ENCODE measurements at places on chromosomes 5 and 9. TPM values are rescaled to one million over a fixed set of nuclear protein-coding genes. Genes with fewer than 3 reads are reported as not detected.

- no peak for DNase-seq
Observed at GRCh38 chr5:106408141-106408540, 1262.6 kb downstream of the EFNA5 start.

The PHF24 gene
- polyA plus RNA-seq, result 0.35 TPM

The PGM5 gene
- polyA plus RNA-seq, result 51.9 TPM

The PCDHB11 gene
- polyA plus RNA-seq, result 3.2 TPM

DNA sequence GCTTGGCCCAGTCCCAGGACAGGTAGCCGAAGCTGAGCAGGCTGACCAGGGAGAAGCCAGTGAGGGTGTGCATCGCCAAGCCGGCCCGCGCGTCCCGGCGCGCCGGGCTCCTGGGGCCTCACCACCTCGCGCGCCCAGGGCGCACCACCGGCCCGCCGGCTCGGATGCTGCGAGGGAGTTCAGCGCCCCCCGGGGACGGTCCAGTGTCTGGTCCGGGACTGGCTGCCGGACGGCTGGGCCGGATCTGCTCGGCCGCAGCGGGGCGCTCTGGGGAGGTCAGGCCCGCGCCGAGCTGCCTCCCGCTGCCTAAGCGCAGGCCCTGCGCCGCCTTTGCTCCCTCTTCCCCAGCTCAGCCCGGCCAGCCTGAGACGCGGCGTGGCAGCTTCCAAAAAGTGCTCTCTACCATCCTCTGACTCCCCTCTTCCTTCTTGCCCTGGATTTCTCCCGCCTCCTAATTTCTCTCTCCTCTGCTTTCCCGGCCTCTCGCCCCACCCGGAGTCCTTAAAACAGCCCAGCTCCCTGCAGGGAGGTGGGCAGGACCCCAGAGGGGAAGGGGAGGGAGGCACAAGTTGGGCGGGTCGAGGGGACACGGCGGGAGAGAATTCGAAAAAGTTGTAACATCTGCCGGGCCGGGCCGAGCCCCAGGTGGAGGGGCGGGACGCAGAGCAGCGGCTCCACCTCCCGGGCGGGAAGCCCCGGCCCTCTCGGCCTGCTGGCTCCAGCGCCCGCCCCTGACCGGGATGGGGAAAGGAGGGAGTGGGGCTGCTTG, at the start of gene ARSI:
TSS of gene ARSI (minus strand) at position 605 of the 769 bp plus-strand sequence. CDS start at position 73, 532 bp downstream.
- peak; percentile 95 for DNase-seq

The AMBP gene
- 2.4 TPM for polyA plus RNA-seq

GRCh38 chr9:6029604-6030274, 14.3 kb upstream of the RANBP6 start:
- DNase-seq, result no peak

DNA sequence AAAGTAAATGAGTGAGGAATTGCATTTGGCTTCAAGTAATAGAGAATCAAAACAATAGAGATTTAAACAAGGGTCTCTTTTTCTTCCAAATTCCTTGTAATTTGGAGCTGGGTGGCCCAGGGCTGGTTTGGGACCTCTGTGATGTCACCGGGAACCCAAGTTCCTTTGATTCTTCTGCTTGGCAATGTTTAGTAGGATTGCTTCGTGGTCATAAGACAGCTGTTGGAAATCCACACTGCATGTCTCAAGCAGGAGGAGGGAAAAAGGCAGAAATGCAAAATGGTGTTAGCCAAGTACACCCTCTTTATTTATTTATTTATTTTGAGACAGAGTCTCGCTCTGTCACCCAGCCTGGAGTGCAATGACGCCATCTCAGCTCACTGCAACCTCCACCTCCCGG, 72.6 kb upstream of the IL12B start:
- no peak for DNase-seq

DNA sequence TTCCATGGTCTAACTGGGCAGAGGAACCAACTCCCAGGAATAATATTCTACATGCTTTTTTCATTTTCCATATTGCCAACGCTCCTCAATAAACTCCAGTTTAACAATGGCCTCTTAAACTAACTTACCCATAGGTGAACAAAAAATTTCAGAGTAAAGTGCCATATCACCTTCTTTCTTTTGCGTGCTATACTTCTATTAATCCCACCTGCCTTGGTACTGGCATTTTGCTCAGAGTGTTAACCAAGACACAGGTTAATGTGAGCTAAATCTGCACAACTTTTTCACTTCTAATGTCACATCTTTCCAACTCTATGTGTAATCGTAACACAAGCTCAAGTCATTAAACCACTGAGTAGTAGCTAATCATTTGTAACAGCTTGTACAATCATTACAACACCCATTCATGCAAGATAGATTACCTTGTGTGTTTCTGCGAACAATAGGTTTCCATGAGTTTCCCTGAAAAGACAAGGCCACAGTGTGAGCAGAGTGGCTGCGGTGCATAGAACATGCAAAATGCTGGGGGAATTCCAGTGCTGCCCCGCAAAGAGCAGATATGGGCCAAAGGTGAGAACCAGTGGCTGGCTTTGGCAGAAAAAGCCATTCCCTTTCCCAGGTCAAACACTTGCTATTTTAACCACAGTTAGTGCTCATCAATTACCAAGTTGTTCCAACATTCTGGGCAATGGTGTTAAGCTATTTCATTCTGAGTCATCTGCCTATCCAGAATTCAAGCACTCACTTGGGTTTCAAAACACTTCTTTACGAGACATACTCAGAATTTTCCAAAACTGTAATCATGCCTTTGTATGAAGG, 42.8 kb downstream of the TIMD4 start:
- DNase-seq, result no peak

GRCh38 chr9:2307480-2307879, 292.3 kb downstream of the SMARCA2 start:
- DNase-seq, result no peak

DNA sequence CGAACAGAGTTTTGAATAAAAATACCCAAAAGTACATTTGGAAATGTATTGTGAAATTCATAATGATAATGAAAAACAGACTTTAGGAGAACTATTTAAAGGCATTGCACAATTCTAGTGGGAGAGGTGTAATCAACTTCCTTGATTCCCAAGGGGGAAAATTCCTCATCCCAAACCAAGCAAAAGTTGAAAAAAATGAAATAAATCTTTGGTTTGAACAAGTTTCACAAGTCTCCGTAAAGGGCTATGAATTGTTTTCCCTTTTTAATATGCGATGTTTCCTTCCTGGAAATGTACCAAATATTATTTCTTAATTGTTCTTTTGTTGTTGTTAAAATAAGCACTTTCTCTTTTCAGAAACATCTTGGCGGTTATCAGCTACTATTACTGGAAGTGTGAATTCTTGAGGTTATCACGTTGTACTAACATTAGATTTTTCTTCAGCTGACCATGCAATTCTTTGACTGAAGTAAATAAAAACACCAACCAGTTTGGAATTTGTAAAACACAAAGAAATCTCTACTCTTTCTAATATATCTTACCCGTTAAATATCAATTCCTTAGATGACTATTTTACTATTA, 59.3 kb downstream of the SVEP1 start:
- no peak for DNase-seq
